ENCODE measurements at places on chromosomes 3 and 15. TPM values are rescaled to one million over a fixed set of nuclear protein-coding genes. Genes with fewer than 3 reads are reported as not detected.
A peak's percentile ranks its signal among the peaks of the same experiment; 100 is the strongest.

Gene CCDC9B
- total RNA-seq: 9.6 TPM

Gene KATNBL1
- total RNA-seq: 39.5 TPM

Gene GOLIM4
- total RNA-seq: 149 TPM

Gene NOX5
- total RNA-seq: 0.12 TPM

Gene SOX2
- not detected for total RNA-seq

Gene CCK
- total RNA-seq: 0.39 TPM

Gene CCDC39
- total RNA-seq: not detected

Gene SLC28A2
- not detected for total RNA-seq

DNA sequence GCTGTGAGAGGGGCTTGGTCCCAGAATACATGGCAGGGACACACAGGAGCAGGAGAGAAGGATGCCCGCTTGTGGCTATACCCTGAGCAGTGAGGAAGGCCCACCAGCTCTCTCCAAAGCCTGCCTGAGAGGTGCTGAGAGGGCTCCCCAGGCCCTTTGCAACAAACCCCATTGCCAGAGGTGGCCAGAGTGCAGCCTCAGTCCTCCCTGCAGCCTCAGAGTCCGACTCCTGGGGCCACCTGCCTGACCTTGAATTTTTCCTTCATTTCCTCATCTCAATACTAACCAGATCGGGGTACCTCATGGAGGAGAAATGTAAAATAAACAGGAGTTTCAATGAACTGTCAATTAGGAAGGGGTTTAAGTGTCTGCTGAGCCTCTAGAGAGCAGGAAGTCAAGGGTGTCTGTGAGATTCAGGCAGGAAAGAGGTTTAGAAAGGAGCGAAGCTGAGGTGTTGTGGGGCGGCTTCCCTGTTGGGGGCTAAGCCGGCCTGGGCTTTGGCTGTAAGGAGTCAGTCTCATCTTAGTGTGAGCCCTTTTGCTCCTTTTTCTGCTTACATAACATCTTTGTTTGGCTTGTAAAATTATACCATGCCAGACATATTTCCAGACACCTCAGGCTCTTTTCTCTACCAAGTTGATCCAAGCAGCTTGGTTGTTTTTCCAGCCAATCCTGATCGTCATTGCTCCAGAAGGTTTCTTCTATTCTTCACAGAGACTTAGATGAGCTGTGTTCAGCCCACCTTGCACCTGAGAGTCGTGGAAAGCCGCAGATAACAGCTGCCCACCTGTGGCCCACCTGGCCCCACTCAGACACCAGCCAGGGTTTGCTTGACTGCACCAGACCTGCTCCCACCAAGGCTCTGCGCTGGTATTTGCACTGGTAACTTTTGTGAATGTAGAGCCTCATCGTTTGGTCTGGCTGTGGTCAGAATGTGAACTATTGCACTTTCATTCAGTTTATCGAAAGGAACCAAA, 36.7 kb downstream of the CMTM7 start:
- DNase-seq: no peak

DNA sequence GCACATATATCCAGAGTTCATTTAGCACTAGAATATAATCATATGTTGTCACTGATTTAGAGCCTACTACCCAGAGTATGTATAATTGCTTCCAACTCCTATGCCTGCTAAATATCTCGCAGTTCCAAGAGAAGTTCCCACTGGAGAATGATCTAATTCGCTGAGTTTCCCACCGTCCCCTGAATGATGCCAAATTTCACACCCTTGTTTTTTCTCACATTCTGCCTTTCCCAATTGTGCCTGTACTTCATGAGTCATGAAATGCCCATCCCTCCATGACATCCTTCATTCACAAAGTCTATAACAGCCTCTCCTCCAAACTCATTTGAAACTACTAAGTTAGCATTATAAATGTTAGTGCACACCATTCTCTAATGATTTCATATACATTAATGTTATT, 177.2 kb downstream of the CBLB start:
- DNase-seq: no peak

GRCh38 chr15:48855501-48856440, 22.2 kb upstream of the EID1 start:
- DNase-seq: peak; percentile 85

- DNase-seq: no peak
These were observed 38.1 kb upstream of the LMOD3 start for GRCh38 chr3:69160525-69160924.

DNA sequence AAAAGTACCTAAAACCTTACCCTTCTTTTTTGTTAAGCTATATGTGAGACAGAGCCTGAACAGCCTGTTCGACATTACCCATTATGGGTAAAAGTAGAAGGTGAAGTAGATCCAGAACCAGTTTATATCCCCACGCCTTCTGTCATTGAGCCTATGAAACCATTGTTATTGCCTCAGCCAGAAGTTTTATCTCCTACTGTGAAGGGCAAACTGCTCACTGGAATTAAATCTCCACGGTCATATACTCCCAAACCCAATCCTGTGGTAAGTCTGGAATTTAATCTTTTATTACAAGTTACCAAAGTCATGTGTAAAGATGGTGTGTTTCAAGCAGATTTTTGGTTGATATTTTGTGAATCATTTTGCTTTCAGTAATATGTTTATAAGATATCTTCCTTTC, 47.1 kb upstream of the MAPKBP1 start:
- no peak for DNase-seq

GRCh38 chr3:50373146-50374051, 14.1 kb upstream of the TMEM115 start:
- DNase-seq: no peak

GRCh38 chr3:151446002-151446340, 14.9 kb downstream of the IGSF10 start:
- DNase-seq: no peak

GRCh38 chr15:68510558-68510957, 68.2 kb upstream of the CORO2B start:
- DNase-seq: no peak

GRCh38 chr3:45273681-45274515, 47.8 kb upstream of the TMEM158 start:
- no peak for DNase-seq

GRCh38 chr3:178597371-178597770, 61.1 kb downstream of the KCNMB2 start:
- no peak for DNase-seq

GRCh38 chr3:179464323-179465092, 13.2 kb upstream of the GNB4 start:
- no peak for DNase-seq

DNA sequence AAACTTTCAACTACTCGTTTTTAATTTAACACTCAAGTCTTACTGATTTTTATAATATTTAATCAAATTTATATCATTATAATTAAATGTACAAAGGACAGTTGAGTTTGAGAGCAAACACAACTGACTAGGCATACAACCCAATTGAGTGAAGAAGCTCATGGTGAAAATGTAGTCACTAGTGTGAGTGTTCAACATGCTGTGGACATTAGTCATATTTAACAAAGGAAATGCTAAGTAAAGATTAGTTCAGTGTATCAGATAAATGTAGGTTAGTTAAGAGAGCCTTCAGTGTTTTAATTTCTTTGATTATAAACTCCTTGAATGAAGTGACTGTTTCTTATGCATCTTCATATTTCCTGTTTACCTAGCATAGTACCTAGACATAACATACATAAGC, 444.2 kb upstream of the GOLIM4 start:
- no peak for DNase-seq

GRCh38 chr3:189013224-189013888, 158.4 kb upstream of the TPRG1 start:
- DNase-seq: no peak

DNA sequence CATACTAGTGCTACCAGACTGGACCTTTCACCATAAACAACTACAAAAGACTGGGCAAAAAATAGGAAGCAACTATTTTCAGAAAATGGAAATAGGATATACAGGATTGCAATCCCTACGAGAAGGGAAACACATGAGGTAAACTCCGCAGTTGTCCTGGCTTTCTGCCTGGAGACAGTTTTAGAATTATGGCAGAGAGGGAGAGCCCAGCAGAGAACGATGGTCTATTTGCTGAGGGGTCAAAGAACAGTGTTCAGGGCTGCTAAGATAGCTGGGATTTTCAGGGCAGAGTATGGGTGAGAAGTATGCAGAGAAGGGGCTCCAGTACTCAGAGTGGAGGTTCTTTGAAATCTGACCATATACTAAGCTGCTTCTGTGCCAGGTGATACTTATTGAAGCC, 163.4 kb downstream of the CHDH start:
- no peak for DNase-seq

DNA sequence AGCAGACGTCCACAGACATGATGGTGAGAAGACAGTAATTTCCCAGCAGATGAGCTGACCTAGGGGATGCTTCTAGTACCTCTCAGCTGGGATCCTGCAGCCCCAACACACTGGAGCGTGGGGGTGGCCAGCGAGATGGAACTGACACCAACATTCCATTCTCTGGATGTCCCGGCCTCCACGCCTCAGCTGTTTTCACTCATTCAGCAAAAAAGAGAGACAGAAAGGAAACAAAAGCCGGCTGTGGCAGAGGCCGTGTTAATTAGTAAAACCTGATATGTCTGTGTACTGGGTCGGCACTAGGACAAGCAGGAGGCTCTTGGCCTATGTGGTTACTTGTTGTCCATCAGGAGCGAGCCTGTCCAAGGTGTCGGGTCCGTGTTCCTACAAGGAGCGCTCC, 82.6 kb upstream of the MYZAP start:
- DNase-seq: no peak

- DNase-seq: no peak
These were observed 119.3 kb downstream of the LRRK1 start for GRCh38 chr15:101038327-101039003.
